ENCODE measurements at places on chromosomes 7 and 10. TPM values are rescaled to one million over a fixed set of nuclear protein-coding genes. Genes with fewer than 3 reads are reported as not detected.

DNA sequence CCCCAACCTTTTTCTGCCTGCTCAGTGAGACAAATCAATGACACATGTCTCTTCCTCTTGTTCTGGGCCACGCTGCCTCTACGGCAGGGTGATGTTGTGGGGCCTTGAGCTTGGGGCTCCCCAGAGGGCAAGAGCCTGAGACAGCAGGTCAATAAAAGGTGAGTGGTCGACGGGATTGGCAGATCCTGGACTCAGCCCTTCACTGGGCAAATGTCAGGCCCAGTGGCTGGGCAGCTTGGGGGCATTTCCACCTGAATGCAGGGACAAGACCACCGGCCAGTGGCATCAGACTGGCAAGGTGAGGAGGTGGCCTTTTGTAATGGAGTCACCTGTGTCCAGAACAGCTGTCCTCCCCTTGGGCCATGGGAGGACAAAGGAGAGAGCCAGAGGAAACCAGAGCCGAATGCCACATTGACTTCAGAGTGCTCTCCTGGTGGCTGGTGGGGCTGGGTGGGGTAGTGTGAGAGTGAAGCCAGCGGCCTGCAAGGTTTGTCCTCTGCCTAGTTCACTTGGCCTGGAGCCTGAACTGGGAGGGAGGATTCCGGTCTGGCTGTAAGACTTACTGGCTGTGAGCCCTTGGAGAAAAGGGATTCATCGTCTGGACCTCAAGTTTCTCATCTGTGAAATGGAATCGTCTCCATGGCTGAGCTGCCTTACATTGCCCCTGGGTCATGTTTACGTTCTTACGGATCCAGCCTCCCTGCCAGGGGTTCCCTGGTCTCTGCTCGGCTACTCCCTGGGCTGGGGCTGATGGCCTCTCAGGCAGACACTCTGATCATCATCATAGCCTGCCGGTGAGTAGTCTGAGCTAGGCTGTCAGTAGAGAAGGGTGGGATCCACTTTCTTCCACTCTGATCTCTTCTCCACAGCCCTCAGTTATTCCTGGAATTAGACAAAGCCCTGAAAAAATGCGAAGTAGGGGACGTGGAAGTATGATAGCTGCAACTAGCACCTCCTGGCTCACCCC is 25.4 kb upstream of the CRHR2 start:
- DNase-seq, result no peak

DNA sequence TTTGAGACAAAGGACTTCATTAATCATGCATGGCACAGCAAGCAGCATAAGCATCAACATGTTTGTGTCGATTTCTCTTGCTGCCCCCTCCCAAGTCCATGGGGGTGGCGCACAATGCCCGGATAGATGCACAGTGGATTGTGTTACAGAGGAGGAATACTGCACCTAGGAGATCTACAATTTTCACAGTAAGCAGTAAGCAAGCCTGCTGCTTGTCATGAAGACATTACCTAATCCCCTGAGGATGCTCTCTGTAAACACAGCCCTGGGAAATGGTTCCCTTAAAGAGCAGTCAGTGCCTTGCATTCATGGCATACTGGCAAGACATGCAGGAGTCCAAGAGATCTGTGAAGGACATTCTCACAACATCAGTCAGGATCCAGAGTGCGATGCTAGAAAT is 137.7 kb downstream of the ETV1 start:
- DNase-seq, result no peak

AGR2 gene
- 62.0 TPM for polyA plus RNA-seq

- no peak for DNase-seq
Measured at GRCh38 chr10:92238586-92239098, 52.2 kb downstream of the CPEB3 start.

DNA sequence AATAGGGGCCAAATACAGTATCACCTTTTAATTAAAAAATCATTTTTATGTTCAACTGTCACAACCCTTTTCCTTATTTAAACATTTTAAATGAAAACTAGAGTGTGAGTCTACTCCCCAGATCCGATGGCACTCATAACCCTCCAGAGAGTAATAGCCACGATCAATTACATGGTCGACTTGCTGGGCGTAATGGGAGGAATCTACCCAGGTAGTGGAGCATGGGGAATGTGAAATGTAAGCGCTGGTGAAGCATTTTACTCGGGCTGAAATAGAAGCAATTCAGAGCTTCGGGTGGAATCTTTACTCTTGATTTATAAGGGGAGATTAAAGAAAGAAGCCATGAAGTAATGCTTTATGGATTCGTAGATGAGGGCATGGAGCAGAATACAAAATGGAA is 321.9 kb downstream of the ACTR3B start:
- no peak for DNase-seq

DNA sequence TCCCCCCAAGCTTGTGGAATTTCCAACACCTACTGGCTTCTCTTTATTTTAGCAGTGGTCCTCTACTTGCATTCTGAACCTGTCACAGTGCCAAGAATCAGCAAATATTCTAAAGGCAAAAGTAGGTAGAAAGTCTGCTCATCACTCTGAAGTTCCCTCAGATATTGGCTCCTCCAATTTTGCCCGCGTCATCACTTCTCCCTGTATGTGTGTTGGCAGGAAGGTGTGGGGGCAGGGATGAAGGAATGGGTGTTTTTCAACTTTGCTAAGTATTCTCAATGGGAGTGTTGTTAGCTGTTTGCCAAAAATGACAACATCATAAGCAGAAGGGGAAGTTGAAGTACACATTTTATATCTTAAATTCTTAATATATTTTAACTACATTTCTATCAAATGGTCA is 226.2 kb downstream of the POLR1F start:
- DNase-seq, result no peak

GALNT17 gene
- 4.8 TPM for polyA plus RNA-seq

CXCL12 gene
- polyA plus RNA-seq, result 411 TPM

NOS3 gene
- polyA plus RNA-seq, result 12.7 TPM

GRCh38 chr10:93746844-93747284 is 10.9 kb upstream of the LGI1 start:
- DNase-seq, result no peak

DNA sequence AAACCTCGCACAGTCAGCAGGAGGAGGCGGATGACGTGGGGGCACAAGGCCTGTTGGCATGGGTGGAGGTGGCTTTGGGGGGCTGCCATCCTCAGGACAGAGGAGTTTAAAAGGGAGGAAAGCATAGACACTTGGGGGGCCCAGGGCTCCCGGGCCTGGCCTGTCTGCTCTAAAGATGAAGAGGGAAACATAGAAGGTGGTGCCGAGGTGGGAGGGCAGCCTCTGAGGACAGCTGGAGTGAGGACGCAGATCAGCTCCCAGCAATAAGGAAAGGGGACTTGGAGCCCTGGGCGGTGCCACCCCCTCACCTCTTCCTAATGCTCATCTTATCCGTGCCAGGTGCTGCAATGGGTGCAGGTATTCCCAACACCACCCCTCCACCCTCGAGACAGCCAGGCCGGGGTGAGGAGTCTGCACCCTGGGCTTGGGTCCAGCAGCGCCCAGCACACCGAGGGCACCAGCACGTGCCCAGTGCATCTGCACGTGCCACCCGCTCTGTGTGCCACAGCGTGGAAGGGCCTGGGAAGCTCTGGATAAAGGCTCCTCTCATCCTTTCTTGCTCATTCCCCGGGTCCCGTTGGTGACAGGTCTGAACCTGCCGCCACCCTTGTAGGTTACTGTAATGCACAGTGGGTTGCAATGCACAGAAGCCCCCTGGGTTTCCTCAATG is 566.0 kb upstream of the FOXK1 start:
- DNase-seq, result no peak

DNA sequence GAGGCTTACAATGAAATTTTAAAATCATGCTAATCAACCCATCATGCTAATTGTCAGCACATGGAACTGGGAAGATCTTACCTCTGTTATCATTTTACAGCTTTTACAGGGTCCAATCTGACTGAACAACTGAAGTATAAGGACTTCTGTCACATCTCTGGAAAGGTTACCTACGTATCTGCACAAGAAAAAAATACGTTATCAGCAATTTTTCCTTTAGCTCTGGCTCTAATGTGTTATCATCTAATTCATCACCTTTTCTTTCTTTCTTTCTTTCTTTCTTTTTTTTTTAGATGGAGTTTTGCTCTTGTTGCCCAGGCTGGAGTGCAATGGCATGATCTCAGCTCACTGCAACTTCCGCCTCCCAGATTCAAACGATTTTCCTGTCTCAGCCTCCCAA is 8.7 kb downstream of the TIAL1 start:
- no peak for DNase-seq

DNA sequence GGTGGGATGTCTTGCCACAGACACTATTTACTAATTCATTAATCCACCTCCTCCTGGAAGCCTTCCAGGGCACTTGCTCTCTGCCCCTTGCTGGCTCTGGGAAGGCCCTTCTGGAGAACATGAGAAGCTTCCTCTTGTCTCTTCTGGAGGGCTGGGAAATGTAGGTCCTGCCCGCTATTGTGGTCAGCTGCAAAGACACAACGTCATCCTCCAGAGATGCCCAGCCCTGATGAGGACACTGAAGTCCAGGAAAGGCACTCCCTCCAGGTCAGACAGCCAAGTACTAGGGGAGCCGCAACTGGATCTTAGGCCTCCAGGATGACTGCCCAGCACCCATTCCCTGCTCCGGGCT is 9.6 kb upstream of the TACR2 start:
- DNase-seq, result no peak

DNA sequence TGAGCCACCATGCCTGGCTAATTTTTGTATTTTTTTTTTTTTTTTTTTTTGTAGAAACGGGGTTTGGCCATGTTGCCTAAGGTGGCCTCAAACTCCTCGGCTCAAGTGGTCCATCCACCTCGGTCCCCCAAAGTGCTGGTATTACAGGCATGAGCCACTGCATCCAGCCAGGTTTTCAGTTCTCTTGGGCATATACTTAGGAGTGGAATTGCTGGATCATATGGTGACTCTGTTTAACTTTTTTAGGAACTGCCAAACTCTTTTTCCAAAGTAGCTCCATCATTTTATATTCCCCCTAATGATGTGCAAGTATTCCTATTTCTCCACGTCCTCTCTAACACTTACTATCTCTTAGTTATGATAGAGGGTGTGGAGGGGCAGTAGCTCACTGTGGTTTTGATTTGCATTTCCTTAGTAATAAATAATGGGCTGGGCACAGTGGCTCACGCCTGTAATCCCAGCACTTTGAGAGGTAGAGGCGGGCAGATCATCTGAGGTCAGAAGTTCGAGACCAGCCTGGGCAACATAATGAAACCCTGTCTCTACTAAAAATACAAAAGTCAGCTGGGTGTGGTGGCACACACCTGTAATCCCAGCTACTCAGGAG is 41.6 kb downstream of the SUFU start:
- DNase-seq, result no peak

GRCh38 chr7:18638594-18639452 is 143.3 kb downstream of the HDAC9 start:
- no peak for DNase-seq

SLC18A3 gene
- polyA plus RNA-seq, result not detected

DNA sequence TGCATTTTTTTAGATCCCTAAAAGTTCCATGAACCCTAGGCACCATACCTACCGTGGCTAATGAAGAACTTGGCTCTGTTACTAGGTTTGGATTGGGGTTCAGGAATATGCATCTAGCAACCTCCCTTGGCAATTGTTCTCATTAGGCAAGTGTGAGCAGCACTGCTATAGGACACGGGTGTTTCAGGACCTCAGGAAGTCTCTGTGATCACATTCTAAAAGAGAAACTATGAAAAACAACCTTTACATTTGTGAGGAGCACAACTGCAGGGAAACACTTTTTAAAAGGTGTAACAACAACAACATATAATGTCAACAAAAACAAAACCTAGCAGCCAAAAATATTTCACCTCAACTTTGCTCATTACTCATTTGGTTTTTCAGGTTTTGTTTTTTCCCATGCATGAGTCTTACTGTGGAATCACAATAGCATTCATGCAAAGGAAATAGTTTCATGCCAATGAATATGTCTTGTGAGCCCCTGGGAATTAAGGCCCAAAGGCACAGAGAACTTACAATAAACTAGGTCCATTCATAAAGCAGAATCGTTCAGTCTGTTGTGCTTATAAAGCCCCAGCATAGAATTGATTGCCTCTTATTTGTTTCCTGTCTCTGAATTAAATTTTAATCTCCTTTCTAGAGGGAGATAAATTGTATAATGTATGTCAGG is 255.7 kb upstream of the DGKB start:
- no peak for DNase-seq

DNA sequence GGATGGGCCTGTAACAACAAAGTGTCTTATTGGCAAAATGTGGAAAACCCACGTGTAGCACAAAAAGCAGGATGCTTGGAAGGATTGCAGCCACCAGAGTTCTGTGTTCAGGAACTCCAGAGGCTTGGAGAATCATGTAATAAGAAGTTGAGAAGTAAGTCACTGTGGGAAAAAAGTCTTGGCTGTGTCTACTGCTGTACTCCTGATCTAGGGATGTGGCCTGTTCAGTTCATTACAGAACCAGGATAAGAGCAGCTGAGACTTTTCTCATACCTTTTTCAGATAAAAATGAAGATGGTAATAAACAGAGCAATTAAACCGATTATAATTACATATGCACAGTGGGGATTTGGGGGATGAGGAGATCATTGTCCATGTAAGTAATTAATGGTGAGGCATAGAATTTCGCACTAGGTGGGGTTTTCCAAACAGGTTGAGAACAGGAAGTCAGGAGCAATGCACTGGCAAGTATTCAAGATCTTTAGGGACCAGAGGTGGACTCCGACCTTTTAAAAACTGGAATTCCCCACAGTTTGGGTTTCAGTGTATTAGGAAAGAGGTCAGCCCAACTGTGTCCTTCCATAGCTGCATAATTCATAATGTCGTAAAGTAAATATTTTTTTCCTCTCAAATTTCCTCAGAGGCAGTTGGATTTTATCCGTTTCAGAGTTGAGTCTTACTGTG is 281.7 kb downstream of the FRMD4A start:
- no peak for DNase-seq

DNA sequence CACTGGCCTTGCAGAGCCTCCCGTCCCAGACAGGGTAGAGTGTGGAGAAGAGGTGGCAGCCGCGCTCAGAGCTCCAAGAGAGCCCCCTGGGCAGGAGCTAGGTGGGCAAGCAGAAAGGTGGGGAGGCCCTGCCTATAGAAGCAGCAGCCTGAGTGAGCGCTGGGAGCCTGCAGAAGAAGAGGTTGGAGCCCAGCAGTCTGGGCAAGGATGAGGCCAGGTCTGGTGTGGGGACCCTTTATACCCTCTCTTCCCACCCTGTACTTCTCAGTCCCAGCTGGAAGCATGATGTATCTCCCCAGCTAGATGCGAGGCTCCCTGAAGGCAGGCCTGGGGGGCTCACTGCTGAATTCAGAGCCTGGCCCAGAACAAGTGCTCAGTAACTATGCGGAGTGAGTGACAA is 44.5 kb upstream of the ZMIZ1 start:
- DNase-seq, result no peak

CYP26A1 gene
- polyA plus RNA-seq, result 0.08 TPM

DNA sequence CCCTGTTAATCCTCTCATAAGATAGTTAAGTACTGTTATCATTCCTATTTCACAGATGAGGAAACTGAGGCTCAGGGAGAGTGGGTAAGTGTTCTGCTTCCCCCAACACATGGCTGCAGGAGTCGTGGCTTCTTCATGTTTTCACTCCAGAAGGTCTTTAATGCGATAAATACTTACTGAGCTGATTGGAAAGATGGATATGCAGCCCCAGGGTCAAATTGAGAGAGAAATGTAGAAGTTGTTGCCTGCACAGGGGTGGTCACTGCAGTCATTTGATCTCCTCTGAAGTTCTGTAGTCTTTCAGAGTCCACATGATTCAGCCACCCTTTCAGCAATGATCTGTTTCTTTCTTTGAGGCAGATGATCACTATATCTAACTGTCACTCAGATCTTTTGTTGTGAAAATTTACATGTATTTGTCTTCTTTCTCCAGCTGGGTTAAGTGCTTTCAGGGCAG is 29.3 kb downstream of the CRCP start:
- DNase-seq, result no peak

All from left renal cortex interstitium (tissue), 4 donors.